ENCODE measurements at places on chromosomes 16 and 17.

DNA sequence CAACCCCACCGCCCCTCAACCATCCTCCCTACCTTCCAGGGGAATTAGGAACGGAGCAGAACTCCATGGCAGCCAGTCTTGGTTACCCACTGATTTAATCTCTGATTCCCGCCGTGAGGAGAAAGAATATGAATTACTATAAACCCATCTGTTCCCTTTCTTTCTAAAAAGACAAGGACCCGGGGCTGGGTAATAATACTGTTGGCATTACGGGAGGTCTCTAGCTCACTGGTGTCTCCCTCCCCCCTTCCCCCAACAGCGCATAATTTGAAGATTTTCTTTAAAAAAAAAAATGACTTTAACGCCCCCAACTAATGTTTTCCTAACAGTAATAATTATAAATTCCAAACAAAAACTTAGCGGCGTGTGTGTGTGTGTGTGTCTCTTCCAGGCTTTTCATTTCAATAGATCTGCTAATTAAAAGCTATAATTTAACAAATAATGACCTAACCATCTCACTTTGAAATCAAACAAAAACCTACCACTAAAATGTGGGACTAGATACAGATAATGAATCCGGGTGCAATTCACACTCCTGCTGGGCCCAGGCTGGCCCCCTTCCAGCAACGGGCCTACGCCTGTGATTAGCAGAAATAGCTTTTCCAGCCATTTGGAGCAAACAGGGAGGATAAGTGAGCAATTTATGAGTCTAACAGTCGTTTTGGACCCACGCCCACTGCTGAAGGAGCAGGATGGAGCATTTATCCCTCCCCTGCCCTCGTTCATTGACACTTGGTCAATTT lies 18.2 kb upstream of the BHLHA9 start:
- DNase-seq, result peak; percentile 57

DNA sequence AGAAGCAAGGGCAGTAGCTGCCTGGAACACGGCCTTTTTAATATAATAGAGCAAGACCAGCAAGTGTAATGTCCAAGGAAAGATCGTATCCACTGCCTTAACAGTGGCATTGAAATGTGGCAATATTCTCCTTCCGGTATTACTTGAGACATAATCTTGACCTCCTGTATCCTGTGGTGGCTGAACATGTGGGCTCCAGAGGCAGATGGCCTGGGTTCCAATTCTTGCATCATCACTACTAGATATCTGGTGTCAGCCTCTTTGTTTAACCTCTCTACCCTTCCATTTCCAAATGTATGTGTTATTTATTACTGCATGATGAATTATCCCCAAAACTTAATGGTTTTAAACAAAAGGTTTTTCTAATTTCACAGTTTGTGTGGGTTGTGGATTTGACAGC lies 3.5 kb upstream of the CDYL2 start:
- no peak for DNase-seq

- DNase-seq, result no peak
Measured at GRCh38 chr16:11493531-11493929, 93.2 kb downstream of the LITAF start.

GRCh38 chr16:51813609-51814008 lies 662.5 kb upstream of the SALL1 start:
- DNase-seq, result no peak

DNA sequence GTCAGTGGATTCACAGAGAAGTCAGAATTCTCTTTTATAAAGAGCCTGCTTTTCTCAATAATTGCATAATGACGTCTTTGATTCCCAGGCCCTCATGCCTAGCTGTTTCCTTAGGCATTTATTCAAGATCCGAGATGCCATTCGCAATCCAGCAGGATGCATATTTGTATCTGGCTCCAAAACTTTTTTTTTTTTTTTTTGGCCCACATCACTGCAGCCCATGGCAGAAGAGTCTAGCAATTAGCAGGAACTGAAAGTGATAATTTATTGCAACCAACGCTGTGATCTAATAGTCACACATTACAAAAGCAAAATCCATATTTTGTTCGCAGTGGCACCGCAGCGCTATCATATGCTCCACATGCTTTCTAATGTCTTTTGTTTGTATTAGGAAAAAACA lies 503.4 kb downstream of the MAF start:
- DNase-seq, result no peak

All from NCI-H1417 treated with DMSO at 0.1 percent for 48 hours (cell line).